ENCODE measurements at places on chromosomes 3 and 15.

DNA sequence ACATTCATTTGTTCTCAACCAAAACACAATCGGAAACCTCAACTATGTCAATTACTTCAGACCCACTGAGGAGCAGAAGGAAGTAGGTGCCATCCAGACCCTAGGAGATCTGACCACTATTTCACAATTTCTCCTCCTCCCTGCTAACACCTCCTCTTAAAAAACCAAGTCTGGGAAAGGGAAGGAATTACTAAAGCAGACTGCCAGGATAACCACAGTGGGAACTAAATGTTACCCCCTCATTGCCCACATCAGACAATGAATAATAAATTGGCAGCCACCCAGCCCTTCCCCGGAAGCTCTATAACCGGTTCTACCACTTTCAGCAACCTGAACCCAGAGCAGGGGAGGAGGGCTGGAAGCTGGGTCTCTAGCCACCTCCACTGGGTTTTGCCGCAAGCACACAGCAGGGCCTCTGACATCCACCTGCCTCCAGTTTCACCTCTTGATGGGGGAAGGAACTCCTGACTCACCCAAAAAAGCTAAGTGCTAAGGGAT is 17.6 kb downstream of the C15orf62 start:
- DNase-seq = peak; percentile 93

DNA sequence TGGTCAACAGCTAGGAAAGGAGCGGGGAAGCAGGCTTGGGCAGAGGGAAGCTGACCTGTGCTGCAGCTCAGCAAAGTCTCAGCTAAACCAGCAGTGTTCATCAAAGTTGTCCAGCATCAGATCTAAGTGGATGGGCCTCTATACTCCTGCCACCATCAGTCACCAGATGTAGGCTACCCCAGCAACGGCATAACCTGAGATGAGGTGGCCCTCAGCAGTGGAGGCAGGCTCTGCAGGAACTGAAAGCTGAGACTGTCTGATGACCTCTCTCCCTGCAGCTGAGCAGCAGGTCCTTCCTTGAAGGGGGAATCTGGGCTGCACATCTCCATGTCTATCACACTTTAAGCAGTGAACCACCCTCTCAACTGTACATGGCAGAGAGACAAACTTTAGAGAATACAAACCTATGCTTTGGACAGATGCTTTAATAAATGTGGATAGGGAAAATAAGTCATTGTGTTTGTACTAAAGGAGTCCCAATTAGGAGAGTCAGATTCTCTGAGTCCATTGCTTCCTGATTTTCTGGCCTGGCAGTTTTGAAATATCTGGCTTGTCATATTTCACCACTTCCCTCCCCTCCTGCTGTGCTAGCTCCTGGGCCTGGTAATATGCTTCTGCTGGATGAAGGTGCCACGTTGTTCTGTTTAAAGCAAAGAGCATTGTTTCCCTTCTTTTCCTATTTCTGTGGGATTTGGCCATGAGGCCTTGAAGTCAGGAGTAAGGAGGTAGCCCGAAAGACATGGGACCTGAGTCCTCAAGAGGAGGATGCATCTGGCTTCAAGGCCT is 11.1 kb upstream of the PSTPIP1 start:
- no peak for DNase-seq

DNA sequence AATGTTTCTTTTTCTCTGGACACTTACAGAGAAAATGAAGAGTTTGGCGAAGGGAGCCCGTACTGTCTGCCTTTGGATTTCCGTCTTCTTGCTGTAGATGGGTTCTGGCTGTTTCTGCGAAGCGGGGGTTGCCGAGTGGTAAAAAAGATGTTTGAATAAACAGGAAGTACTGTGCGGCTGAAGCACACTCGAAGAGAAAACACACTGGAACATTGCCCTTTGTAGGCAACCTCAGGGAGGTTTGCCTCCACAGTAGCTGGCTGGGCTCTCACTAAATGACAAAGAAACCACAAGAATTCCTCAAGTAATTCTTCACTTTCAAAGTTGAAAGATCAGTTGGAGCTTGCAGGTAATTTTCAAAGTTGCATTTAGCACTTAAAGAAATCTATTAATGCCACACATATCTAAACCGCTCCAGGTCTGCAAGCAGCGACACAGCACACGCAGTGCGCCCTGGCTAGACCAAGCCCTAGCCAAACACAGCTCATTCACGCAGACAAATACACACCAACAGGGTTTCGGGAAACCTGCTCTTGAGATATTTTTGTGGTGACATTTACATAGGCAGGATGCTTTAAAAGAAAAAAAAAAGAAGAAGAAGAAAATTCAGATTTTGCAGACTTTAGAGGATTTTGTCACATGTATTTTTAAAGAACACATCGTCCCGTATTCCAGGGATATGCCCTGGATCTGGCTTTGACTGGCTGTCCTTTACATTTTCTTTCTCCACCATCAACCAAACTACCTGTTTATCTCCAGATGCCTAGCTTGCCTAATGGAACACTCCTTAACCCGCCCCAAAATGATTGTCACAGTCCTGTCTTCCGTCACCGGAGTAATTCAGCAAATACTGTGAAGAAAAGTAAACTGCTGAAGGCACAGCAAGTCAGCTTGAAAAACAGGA is 452.8 kb downstream of the FOXP1 start:
- DNase-seq = peak; percentile 67

- DNase-seq = no peak
These were observed 76.8 kb downstream of the THBS1 start for GRCh38 chr15:39657668-39658067.

GRCh38 chr15:84833447-84834228 is 16.5 kb downstream of the ALPK3 start:
- DNase-seq = no peak

- DNase-seq = no peak
These were observed 3.4 kb downstream of the SCN5A start for GRCh38 chr3:38646062-38646461.

DNA sequence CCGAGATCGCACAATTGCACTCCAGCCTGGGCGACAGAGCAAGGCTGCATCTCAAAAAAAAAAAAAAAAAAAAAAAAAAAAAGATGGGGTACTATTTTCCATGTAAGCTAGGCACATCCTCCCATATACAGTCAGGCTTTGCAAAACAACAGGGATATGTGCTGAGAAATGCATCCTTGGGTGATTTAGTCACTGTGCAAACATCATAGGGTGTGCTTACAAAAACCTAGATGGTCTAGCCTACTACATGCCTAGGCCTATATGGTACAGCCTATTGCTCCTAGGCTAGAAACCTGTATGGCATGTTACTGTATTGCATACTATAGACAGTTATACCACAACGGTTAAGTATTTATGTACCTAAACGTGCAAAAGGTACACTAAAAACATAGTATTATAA is 75.0 kb downstream of the TTBK2 start:
- DNase-seq = no peak

- DNase-seq = no peak
These were observed 248.7 kb upstream of the ICE2 start for GRCh38 chr15:60727661-60728060.

DNA sequence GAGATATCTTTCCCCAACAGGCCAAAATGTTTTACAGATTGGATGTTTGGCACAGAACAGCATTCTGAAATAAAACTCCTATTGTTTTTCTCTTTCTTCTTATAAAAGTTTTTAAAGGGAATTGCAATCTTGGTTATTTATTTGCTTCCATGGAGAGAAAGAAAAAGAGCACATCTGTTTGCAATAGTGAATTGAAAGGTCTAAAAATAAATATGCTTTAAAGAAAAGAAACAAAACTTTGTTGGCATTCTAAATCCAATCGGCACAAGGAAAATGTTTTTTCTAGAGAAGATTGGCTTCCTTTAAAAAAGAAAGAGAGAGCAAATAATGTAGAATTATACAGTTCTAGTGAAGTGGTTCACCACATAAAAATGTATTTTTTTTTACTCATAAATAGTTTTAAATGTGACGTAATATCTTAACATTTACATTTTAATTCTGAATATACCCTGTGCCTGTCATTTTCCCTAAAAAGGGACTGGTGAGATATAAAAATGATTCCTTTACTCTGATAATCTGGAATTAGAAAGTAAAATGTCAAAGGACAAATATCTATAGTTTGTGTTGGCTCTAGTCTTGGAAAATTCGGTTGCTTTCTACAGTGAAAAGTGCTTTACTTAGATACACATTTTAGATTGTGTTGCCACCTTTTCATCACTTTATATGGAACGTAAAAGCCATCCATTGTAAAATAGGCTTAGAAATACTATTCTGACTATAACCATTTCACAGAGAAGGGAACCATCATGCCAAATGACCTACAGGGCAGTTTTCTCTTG is 257.4 kb upstream of the CBLB start:
- DNase-seq = no peak

GRCh38 chr15:27530994-27531393 is 560.0 kb downstream of the GABRG3 start:
- no peak for DNase-seq

DNA sequence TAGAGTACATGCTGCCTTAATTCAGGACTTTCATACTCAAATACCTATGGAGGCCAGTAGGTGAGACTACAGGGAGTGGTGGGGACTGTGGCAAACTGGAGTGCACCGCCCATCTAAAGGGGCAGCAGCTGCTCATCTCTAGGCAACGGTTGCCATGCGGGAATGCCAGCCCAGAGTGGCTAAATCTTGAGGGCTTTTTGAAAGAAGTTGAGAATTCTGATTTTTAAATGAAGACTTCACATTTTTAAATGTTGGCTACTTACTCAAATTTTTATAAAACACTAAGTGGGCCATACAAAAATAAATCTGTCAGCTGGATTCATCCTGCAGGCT is 90.8 kb upstream of the PRR23E start:
- no peak for DNase-seq

DNA sequence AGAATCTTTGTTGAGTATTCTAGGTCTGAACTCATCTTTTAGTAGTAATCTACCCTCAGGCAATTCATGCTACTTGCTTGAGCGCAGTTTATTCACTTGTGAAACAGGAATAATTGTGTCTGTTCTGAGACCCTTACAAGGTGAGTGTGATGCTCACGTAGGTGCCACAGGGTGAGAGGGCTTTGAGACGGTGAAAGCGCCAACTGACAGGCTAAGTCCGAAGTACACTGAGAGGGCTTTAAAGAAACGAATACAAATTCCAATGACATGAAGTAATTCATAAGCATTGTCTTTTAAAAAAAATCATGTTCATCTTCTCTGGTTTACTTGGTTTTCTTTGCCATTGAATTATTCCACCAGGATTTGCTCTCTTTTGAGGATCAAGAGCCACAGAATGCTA is 393.7 kb upstream of the RGMA start:
- DNase-seq = no peak

- no peak for DNase-seq
These were observed 29.7 kb downstream of the MINDY4B start for GRCh38 chr3:150875548-150875947.

GRCh38 chr15:91338766-91339165 is 238.7 kb downstream of the SV2B start:
- DNase-seq = no peak

DNA sequence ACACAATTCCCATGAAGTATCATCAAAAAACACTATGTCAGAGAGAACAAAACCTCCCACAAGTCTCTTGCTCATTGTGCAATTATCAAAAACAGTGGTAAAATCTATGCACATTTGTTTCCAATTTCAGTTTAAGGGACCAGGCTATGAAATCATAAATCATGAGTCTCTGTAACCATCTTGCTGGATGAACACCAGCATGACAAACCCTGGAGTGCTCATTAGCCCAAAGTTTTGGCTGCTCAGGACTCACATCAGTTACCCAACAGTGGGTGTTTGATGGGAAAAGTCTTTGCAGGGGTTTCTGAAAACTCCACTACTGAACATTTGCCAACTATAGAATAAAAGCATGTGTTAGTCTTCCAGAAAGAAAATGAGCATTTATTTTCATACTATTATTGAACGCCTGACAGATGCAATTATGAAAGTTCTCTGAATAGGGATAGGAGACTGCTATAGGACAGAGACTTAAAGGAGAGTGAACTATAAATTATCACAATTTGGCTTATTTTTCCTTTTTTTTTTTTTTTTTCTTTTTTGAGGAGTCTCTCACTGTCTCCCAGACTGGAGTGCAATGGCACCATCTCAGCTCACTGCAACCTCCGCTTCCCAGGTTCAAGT is 240.8 kb upstream of the KCNMB2 start:
- no peak for DNase-seq

DNA sequence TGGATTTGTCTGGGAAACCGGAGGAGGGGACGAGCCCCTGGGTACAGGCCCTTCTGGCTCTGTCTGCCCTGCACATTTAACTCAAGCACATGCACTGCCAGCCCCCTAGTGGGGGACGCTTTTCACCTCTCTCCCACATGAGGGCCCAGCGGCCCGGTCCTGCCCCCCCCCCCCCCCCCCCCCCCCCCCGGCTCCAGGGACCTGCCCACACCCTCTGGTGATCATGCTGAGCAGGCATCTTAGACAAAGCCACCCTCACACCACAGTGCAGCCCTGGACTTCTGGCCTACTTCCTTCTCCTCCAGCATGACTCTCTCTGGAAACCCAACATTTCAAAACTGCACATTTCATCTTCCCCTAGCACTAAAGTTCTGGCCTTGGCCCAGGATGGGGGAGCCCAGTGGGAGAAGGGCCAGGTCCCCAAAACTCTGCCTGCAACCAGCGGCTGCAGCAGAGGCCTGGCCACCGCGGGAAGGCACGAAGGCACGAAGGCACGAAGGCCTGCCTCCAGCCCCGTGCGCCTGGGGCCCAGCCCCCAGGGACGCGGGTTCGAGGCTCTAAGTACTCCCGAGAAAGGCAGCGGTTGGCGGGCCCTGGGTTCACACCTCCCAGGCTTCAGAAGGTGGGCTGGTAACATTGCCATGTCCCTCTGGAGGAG is 14.1 kb downstream of the KLF15 start:
- DNase-seq = no peak

DNA sequence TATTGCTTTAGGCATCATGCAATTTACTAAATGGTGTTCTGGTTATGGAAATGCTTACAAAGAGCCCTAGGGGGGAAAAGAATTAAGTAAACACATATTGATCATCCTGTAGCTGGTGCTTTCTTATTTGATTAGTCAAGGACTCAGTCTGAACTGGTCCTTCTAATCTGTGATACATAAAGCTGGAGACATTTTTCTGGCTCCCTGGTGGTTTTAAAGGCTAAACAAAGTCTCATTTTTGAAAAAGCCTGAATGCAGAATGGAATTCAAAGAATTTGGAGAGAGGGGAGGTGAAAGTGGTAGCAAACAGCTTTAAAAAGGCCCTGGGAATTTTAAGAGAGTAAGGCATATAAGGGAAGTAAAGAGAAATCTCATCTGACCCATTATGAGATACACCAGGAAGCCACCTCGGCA is 149.7 kb downstream of the RBMS3 start:
- peak; percentile 8 for DNase-seq

GRCh38 chr3:67389176-67389575 is 265.2 kb downstream of the SUCLG2 start:
- no peak for DNase-seq

DNA sequence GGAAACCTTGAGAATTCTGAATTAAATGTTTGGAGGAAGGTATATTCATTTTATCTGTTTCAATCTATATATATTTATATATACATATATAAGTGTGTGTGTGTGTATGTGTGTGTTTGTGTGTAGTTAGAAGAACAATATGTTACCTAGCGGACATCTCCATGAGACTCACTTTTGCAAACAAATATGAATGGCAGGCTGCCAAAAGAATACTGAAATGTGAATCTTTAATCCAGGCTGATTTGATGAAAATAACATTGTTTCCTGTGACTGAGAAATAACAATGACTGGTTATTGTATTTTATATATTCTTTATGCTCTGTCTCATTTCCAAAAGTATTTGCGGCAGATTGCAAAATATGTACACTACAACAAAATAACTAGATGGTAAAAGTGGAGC is 255.5 kb upstream of the TGFBR2 start:
- no peak for DNase-seq

GRCh38 chr3:2711081-2711480 is 399.1 kb downstream of the IL5RA start:
- no peak for DNase-seq

GRCh38 chr15:42604894-42605744 is 29.7 kb downstream of the STARD9 start:
- no peak for DNase-seq
